NK-92 treated with Interleukin-12 subunit alpha and Interleukin-12 subunit beta, amount 100 ng/mL, for 24 hours (cell line): ENCODE measurements at places on chromosomes 6 and 20.

DNA sequence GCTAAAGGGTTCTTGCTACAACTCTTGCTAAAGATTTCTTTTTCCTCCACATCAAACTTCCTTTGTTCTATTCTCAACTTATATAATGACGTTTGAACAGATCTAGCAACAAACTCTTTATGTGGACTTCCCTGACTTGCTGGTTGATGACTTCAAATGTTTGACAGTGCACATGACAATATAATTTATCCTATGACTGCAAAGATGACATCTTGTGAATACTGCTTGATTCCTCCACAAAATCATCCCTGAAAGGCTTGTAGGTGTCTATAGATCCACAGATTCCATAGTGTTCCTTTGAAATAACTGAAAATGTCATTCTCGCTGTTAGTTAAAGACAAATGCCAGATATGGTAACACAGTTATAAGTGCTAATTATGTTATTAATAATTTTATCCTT, 478.9 kb downstream of the NKAIN2 start:
- DNase-seq: no peak

- DNase-seq: no peak
Observed at GRCh38 chr6:17962436-17963031, 24.9 kb downstream of the KIF13A start.

DNA sequence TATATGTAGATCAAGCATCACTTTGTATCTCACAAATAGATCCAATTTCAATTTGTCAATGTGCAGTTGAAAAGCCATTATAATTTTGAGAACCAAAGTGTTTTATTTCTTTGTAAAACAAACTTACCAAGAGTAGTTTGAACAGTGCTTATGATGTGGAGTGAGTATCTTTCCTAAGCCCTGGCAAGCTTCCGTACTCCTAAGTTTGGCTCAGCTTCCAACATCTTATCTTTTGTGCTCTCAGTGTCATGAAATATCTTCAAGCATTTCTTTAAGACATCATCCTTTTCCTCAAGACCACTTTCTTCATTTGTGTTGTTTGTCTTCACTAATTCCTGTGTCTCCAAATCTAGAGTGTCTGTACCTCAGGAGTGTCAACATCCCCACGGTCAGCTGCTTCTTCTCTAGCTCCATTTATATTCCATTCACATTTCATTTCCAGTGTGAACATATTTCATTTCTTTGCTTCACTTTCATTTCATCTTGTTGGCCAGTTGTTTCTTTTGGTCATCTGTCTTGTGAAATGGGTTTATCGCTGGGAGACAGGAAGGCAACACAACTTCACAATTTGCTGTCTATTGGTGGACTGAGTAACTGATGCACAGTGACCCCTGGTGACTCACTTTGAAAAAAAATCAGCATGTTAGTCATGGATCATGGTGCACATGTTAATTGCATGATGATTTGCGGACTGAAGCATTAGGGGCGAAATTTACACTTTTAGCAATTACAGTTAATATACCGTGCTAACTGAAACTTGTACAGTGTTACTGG, 36.9 kb downstream of the SLC24A3 start:
- no peak for DNase-seq

GRCh38 chr6:159788753-159789376, 537 bp downstream of the TCP1 start:
- peak; percentile 40 for DNase-seq

DNA sequence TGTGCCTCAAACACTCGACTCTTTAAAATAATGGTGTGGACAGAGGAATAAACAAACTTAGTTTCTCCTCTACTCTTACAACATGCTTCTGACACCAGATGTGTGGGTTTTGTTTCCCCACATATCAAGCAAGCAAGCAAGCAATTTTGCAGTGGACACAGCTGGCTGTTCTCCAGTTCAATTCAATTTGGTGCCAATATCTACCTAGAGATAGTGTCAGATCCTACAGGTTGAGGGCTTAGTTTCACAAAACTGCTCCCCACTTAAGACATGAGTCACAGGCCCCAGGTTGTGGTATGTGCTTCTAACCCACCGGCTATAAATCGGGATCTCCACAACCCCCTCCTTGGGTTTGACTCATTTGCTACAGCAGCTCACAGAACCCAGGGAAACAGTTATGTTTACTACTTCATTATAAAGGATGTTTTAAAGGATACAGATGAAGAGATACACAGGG, 131.4 kb upstream of the TRAF3IP2 start:
- peak; percentile 33 for DNase-seq
